ENCODE measurements at places on chromosomes 3 and 15.

GRCh38 chr3:31926543-31926942, 54.5 kb downstream of the OSBPL10 start:
- no peak for DNase-seq

DNA sequence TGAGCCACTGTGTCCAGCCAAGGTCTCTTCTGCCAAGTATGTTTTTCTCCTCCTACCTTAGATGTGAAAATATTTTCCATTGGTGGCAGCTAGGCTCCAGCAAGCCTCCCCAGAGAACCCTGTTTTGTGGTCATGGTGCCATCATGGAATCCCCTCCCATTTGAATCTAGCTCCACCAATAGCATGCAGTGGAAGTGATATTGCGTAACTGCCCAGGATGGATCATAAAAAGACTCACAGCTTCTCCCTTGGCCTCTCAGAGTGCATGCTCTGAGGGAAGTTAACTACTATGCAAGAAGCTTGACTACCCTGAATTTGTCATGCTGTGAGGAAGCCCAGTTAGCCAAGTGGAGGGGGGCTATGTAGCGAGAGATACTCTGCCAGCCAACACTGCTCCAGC, 27.5 kb downstream of the CRYGS start:
- no peak for DNase-seq

DNA sequence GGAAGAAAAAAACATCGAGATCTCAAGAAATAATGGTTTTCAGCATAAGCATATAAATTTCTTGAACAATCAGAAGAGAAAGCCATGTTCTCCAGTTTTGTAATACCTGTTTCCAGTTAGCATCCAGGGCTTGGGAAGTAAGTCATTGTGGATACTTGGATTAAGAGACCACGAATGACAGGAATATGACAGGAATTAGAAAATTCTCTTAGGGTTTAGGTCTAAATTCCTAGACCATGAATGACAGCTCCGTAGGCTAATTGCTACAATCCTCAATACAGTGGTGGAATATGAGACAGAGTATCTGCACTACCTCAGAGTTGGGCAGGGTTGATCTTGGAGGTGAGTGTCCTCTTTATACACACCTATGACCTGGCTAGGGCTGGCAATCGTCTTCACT, 517.5 kb downstream of the NTRK3 start:
- no peak for DNase-seq

DNA sequence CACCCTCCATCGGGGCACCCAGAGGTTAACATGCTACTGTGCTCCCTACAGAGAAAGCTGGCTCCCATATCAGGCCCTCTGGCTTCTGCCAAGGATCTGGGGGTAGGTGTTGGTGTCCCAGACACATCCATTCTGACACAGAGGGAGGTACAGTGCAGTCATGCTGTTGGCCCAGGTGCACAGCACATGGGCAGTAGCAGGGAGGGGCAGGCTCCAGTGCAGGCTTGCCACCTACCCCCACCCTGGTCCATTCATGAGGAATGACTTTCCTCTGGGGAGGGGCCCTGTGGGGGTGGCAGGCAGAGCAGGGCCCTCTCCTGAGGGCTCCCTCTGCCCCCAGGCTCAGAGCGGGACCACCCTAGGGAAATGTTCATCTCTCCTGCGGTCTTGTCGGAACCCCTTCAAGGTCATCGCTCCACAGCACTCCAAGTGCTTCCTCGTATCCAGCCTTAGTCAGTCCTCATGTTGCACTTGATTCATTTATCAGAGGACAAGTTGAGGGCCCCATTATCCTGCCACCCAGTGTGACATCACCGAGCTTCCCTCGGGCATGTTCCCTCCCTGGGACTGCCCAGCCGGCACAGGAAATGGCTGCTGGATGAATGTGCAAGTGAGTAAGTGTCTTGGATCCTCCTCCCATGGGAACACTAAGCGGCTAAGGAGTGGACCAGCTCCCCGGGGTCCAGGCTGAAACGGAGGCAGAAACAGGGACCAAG, 10.0 kb downstream of the DUSP7 start:
- no peak for DNase-seq

DNA sequence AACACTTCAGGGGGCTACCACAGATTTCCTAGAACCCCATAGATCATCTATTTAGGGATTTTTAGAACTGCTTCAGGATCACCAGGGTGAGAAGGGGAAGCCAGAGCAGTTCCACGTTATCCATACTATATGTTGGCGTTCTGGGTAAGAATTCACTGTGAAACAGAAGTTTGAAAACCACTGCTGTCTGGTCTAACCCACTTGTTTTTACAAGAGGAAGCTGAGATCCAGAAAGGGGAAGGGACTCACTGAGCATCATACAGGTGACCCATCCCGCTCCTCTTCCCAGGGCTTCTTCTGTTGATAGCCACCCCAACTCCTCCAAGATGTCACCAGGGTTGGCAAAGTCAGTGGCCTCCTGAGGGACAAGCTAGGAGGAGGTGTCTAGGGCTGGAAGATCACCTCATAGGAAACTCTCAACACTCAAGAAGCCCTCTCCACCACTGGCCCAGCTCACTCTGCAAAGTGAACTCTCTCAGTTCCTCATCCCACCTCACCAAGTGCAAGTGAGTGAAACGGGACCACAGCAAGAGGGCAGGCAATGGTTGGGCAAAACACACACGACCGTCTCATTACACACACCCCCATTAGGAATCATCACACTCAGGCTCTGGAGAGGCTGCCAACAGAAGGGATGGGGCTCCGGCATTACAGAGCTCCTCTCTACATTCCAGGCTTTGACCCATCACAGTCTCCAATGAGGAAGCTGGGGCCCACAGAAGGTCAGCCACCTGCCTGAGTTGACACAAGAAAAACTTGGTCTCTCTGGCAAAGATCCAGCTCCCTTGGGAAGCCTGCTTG, 1.8 kb downstream of the DAPK2 start:
- DNase-seq = no peak

DNA sequence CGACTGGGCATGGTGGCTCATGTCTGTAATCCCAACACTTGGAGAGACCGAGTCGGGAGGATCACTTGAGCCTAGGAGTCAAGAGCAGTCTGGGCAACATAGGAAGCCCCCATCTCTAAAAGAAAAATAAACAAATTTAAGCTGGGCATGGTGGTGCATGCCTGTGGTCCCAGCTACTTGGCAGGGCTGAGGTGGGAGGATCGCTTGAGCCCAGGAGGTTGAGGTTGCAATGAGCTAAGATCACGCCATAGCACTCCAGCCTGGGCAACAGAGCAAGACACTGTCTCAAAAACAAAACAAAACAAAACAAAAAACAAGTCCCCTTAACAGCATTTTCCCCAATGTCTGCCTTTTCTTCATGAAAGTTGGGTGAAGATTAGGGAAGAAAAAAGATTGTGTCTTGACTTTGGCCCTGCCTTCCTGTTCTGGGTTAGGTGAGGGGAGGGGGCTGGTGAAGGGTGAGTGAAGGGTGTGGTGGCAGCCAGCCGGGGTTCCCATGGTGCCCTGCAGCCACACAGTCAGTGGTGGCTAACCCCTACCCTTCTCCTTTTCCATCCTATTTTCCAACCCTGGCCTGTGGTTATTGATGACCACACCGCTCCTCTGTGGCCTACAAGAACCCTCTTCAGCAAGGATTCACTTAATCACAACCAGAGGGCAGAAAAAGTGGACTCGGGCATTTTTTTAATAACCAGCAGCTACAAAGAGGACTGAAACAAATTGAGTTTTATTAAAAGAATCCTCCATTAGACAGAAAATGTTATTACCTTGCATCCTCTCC, 28.4 kb upstream of the SMAD3 start:
- DNase-seq = no peak

GRCh38 chr15:63532307-63532744, 27.9 kb downstream of the USP3 start:
- DNase-seq = no peak

GRCh38 chr3:96175500-96175899, 638.9 kb upstream of the EPHA6 start:
- no peak for DNase-seq

DNA sequence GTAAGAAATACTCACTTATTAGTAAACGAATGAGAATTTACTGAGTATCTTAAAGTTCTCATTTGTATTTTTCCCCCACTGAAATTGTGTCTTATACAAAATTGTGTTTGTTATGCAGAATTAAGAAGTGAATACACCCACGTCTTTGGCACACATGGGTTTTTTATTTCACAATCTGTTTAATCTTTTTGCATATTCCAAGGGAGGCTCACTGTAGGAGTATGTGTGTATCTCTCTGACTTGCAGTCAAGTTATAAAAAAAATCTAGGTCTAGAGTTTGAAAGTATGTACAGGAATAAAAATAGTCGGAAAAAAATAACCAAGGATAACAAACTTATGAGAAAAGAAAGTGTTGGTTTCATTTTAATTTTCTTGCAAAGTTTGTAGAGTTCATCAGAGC, 255.2 kb downstream of the PDCD6IP start:
- no peak for DNase-seq

DNA sequence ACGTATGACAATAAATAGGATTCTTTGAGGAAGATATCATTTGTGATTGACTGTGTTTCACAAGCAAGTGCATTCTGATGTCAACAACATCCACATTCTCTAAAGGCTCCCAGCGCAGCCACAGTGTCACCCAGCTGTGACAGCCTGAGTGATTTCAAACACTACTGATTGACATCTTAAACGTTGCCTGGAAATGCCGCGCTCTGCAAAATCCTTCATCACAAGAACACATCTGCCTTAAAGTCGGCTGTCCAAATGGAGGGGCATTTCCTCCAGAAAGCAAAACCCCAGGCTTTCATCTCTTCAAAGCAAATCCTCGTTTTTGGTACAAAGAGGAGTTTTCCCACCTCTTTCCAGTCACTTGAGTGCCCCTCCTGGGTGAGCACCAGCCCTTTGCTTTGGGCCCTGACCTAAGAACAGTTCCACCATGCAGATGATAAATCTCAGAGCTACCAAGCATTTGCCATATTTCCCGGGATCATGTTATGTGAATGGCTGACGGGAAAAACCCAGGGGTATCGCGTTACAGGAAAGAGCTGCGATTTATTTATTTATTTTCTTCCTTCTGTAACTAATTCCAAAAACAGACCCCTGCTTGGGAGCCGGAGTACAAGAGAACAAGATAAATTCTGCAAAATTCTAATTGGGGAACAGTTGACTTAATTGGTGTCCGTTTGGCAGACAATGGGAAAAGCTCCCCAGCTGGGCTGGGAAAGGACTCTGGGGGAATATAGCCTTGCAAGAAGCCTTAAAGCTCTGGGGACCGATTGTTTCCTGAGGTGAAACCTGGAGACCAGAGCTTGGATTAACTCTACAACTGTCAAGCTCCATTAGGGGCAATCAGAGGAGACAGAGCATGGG, 703.8 kb upstream of the NR2F2 start:
- DNase-seq = no peak

- no peak for DNase-seq
These were observed 39.5 kb downstream of the SLC6A6 start for GRCh38 chr3:14441920-14442300.

- DNase-seq = no peak
These were observed 2.2 kb upstream of the IL17RC start for GRCh38 chr3:9914559-9915253.

DNA sequence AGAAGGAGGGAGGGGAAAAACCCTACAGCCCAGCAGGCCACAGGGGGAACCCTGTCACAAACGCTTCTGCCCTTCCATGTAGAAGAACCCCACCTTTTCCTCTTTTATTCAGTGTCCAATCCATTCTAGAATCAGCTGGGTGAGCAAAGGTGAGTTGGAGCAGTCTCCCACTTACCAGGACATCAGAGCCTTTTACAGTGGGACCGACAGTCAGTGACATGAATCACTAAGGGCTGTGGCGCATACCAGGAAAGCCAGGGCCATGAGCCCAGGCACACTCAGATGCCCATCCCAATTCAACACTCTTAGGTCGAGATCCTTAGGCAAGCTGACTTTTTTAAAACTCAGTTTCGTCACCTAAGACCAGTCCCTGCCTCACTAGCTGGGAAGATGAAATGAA, 146.1 kb downstream of the AQP9 start:
- DNase-seq = no peak

GRCh38 chr15:78449220-78449999, 11.4 kb downstream of the IREB2 start:
- DNase-seq = no peak

- DNase-seq = no peak
These were observed 12.2 kb upstream of the GHRL start for GRCh38 chr3:10304905-10305304.

GRCh38 chr15:89243046-89243690, 611 bp upstream of the FANCI start:
- DNase-seq = no peak

DNA sequence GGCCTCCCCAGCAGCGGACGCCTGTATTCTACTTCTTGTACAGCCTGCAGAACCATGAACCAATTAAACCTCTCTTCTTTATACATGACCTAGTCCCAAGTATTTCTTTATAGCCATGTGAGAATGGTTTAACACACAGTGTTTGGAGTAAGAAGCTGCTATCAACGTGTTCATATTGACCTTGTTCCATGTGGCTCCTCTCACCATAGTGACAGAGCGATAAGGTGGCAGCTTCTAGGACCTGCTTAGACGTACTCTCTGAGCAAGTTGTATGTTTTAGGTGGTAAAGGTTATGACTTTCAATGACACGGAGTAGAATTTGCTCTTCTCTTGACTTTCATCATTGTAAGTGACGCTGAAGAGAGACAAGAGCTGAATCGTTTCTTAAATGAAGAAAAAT, 157.7 kb upstream of the SLCO3A1 start:
- no peak for DNase-seq

DNA sequence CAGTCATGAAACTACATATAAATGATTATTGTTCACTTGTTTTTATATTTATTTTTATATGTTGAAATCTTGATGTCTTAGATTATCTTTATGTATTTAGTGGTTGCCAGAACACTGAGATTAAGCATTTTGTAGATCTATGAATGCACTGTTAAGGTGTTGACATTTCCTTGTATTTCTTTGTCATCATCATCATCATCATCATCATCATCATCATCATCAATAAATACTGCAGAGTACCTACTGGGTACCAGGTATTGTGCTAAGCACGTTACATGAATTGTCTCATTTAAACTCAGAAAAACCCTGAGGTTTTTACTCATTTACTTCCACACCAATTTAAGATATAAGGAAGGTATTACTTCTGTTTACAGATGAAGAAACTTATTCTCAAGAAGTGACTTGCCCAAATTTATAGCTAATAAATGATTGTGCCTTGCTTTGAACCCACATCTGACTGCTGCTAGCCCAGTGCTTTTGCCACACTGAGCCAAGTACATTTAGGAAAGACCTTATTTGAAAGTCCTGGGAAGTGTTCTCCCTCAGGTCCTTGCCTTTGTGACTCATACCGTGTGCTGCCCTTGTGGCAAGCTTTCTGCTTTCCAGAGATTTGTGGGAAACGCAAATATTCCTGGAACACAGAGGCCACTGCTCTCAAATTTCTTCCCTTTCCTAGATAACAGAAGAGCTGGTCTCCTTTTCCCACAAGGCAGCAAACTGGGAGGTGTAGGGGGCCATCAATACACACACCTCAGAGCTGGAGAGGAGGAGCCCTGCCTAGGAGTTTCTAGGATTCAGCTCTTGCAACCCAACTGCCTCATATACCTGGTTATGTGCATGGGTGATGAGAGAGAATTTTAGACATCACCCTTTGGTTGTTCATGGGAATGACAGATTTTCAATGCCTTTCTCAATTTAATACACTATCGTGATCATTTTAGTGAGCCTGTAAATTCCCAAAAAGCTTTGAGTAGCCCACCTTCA, 115.4 kb upstream of the C15orf61 start:
- no peak for DNase-seq

- DNase-seq = no peak
These were observed 56.3 kb upstream of the CFAP20DC start for GRCh38 chr3:59106085-59106648.

Measured in NCI-H1092 treated with DMSO at 0.1 percent for 48 hours (cell line).